Left forelimb (tissue), 1 donor: ENCODE measurements at places on chromosomes 7 and 10.

DNA sequence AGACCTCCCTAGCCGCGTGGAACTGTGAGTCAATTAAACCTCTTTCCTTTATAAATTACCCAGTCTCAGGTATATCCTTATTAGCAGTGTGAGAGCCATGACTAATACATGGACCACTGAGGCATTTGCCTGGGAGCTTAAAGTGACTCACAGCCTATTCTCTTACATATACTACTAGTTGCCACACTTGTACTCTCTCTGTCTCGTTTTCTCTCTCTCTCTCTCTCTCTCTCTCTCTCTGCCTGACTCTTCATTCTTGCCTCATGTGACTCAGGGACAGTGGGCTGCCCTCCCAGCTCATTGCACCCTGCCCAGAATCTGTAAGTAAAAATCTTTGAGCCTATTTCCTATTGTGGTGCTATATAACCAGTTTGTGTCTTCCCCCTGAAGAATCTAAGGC, 238.5 kb upstream of the MAGI2 start:
- DNase-seq, result no peak

GRCh38 chr7:155203059-155203881, 94.4 kb upstream of the INSIG1 start:
- DNase-seq, result peak; percentile 26

- DNase-seq, result no peak
Observed at GRCh38 chr7:156773966-156774365, 119.0 kb downstream of the LMBR1 start.

GRCh38 chr10:73225518-73225917, 21.5 kb downstream of the DNAJC9 start:
- DNase-seq, result no peak

DNA sequence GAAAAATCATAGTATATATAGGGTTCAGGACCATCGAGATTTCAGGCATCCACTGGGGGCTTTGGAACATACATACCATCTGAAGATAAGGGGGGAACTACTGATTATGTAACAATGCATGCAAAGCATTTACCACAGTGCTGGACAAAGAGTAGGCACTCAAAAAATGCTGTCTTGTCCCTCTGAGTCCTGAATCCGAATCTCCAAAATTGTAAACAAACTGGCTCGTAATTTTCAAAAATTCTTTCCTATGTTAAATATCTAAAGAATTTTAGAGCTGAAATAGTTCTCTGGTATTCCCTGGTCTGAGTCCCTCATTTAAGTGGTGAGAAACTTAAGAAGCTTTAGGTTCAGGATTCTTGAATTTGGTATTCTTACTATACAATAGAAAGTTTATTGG, 167.8 kb upstream of the ASAH2 start:
- DNase-seq, result no peak

- DNase-seq, result no peak
Observed at GRCh38 chr7:133381965-133382364, 129.1 kb downstream of the EXOC4 start.

DNA sequence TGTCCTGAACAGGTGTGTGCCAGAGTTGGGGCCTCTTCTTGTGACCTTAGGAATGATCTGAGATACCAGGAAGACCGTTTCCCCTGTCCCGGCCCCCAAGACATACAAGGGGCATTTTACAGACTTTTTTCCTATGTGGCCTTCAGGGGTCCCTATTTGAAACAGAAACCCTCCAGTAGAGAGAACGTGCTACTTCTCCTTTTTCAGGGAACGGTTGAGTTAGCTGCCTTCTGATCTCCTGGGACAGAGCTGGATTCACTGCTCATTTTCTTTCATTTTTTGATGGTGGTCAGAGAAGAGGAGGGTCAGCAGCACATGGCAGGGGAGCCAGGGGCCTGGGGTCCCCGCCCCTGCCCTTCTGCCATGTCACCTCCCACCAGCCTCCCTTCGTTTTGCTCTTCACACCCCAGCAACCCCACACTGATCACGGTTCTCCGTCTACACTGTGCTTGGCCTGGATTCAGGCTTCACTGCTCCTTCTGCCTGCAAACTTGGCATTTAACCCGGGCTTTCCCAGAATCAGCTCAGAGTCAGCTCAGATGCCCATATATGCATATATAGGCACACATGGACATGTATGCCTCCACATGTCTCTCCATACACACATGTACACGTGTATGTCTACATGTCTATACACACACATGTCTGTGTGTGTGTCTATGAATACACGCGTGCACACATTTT, 138.1 kb upstream of the BTBD16 start:
- DNase-seq, result no peak

GRCh38 chr10:124992462-124993344, 50.8 kb downstream of the ZRANB1 start:
- peak; percentile 64 for DNase-seq

DNA sequence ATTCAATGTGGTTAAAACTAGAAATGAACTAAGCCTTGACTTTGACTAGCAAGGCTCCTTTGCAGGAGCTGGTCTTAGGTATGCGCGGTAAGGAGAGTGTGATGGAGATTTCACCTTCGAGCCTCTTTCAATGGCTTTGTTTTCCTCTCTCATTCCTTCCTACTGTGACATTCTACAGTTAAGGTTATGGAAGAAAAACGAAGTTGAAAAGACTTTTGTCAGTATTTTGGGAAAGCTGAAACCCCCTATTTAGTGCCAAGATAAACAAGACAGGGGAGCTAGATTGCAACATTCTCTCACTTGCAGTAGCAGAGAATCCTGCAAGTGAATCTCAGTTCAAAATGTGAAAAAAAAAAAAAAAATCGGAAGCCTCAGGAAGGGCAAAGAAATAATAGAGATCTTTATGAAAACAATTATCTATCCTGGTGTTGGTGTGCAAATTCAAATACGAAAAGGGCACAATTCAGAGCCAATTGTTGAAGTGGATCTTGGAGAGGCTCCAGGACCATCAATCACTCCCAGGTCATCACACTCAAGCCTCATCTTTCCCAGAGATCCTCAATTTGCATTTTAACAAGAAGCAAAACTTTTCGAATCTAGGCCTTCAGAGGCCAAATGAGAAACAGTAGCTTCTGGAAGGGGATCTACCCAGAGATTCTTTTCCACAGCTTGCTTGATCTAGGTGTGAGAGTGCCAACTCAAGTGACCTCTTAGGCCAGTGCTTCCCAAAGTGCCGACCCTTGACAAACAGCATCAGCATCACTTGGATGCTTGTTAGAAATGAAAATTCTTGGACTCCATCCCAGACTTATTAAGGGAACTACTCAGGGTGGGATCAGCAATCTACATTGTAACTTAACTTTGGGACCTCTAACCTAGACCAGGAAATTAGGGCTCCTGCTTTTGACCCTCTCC, 163.8 kb downstream of the INHBA start:
- no peak for DNase-seq

DNA sequence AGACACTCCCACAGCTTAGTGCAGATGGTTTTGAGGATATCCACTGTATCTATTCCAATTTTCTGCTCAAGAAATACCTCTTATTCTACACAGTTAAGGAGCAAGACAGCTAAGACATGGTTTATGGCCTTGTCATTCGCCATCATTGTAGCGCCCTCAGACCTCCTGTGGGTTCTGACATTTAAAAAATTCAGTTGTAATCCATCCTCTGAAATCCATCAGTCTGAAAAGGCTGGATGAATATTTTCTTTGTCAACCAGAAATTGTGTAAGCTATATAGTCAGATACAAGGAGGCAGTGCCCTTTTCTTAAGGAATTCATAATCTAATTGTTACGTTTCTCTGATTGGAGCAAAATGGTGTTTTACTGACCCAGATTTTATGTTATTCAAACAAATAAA, 353.6 kb downstream of the GALNT17 start:
- DNase-seq, result no peak

- no peak for DNase-seq
Observed at GRCh38 chr7:39567294-39567693, 1.1 kb downstream of the YAE1 start.

DNA sequence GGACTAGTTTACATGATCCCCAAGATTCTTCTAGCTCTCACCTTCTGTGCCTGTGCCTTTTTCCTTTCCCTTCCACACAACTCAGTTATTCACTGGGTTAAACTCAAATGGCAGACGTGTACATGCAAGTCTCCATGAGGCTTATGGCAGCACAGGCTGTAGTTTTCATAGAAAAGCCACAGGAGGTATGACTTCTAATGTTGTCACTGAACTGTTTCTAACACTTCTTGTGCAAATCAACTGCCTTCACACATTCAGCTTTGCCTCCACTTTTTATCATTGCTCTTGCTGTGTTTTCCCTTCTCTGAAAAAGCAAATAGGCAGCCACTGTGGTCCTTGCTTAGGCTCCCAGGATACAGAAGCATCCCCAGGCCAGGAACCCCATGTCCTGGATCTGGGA, 5.3 kb upstream of the GIMAP5 start:
- DNase-seq, result no peak

- no peak for DNase-seq
Observed at GRCh38 chr7:102916881-102917280, 4.1 kb downstream of the LRRC17 start.

DNA sequence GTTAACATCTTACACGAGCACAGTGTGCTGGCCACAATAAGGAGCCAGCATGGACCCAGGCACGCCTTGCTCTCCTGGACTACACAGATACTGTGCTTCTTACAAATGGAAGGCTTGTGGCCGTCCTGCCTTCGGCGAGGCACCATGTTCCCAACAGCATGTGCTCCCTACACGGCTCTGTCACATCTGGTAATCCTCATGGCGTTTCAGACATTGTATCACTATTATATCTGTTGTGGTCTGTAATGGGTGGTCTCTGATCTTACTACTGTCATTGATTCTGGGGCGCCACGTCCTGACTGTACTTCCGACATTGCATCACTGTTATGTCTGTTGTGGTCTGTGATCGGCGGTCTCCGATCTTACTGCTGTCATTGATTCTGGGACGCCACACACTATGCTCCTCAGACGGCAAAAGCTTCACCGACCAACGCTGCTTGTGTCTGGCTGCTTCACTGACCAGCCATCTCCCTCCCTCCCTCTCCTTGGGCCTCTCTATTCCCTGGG, 195.4 kb downstream of the MAD1L1 start:
- DNase-seq, result no peak

- no peak for DNase-seq
Observed at GRCh38 chr10:73228247-73228646, 18.8 kb downstream of the DNAJC9 start.

- no peak for DNase-seq
Observed at GRCh38 chr10:33621101-33621500, 286.6 kb upstream of the NRP1 start.

DNA sequence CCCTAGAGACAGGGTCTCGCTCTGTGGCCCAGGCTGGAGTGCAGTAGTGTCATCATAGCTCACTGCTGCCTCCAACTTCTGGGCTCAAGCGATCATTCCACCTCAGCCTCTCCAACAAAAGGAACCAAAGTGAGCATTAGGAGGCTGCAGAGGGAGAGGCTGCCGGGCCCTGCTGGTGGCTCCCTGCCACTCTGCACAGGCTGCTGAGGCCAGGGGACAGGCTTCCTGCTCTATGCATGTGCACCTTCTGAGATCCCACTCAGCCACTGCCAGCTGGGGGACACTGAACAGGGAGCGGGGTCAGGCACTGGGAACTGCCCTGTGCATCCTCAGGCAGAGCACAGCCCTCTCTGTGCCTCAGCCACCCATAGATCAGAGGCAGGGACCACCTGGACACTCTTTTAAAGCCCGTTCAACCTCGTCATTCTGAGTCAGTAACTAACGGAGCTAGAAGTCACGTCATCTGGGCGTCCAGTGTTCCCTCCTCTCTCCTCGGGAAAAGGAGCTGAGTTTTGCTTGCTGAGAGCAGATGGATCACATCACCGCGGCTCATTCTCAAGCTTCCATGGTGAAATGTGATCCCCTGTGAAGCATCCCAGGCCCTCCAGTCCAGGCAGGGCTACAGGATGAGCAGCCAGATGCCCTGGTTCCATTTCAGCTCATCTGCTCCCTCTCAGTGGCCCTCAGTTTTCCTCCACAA, 109.6 kb downstream of the MYL10 start:
- no peak for DNase-seq

GRCh38 chr7:71637578-71637977, 505.6 kb downstream of the GALNT17 start:
- no peak for DNase-seq

DNA sequence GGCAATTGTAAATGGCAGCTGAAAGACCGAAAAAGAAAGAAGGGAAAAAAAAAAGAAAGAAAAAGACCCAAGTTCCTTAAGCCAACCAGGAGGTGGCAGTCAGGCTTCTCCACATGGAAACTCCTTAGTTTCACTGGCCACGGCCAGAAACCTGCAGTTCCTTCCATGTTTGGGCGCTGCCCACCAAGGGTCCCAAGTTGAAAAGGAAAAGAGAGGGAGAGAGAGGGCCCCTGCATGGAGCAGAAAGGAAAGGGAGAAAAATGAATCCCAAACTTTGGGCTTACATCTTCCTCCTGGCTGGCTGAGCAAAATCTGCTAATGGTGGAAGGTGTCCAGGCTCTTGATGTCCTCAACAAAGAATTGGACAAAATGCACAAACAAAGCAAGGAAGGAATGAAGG, 31.8 kb upstream of the ABCA13 start:
- no peak for DNase-seq

DNA sequence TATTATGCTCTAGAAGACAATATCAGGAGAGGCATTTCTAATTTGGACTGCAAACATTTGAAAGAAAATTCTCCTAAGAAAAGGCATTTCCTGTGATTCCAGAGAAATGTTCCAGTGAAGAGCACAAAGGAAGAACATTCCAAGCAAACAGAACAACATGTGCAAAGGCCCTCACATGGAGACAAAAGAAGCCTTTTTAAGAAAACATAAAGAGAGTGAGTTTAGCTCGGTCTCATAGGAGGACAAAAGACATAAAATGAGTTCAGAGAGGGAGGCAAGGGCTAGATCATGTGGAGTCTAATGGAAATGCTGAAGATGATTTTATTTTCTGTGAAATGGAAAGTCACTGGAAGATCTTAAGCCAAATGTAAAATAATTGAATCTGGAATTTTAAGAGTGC, 269.8 kb upstream of the HGF start:
- DNase-seq, result no peak

- no peak for DNase-seq
Observed at GRCh38 chr7:117219485-117219884, 103.4 kb downstream of the WNT2 start.

GRCh38 chr7:133398506-133398905, 145.6 kb downstream of the EXOC4 start:
- DNase-seq, result no peak
